ENCODE measurements at places on chromosomes 1 and 21. TPM values are rescaled to one million over a fixed set of nuclear protein-coding genes. Genes with fewer than 3 reads are reported as not detected.

GRCh38 chr1:173016419-173016818 is 34.3 kb downstream of the TNFSF18 start:
- H3K27ac ChIP-seq, result no peak overlapping the region
- H3K27me3 ChIP-seq, result no peaks in the 10 kb centered on the region
- H3K36me3 ChIP-seq, result no peaks in the 10 kb centered on the region
- H3K4me3 ChIP-seq, result no peak overlapping the region
- H3K4me1 ChIP-seq, result no peaks in the 10 kb centered on the region
- no peak for DNase-seq

DNA sequence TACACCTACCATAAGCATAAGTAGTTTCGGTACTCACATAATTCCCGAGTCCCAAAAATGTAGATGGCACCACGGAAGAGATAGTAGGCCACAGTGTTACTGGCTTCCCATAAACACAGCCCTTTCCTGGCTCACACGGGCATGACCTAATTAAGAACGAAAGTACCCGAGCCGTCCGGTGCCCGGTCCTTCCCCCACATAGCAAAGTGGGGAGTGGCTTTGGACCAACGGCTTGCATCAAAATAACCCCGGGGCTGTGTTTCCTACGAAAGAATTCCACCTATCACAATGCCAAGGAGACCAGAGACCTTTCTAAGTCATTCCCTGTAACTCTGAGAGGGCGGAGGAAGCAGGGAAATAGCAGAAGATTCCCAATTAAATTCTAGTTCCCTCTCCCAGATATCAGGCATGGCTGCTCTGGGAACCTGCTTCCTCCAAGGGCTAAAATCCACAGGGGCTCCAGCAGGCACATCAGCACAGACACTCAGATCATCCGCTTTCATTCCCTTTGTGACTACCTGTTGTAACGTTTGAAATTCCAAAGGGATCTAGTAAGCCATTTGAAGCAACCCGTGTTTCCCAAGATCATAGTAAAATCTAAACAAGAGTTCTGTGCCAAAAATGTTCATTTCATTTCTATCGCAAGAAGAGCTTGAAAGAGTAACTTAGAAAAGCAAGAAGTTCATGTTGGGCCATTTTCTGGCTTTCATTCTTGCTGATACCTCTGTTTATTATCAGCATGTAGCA is at the start of gene TMPRSS3:
TSS of gene TMPRSS3 (minus strand) at position 148 of the 747 bp plus-strand sequence. CDS start 635 bp downstream, outside the sequence.
- no peak for DNase-seq
- no peaks in the 10 kb centered on the region for H3K36me3 ChIP-seq
- H3K27ac ChIP-seq, result no peak within 1 kb of the TSS
- H3K27me3 ChIP-seq, result no peaks in the 10 kb centered on the region

DNA sequence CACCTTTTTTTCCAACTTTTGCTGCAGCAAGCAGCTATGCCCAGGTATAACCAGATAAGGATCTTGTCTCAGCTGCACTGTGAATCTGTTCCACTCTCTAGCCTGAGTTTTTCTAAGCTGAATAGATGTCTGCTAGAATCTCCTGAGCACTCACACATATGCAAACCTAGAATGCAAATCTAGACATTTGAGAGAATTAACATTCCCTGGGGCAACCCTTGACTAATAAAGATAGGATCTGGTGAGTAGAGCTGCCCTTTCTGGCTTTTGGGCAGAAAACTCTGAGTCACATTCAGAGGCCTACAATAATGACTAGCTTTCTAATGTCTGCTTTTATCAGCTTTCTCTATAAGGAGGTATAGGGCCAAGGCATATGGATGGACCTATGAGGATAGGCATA is 61.4 kb upstream of the BARHL2 start:
- H3K27ac ChIP-seq, result no peak overlapping the region
- no peaks in the 10 kb centered on the region for H3K27me3 ChIP-seq
- no peaks in the 10 kb centered on the region for H3K4me1 ChIP-seq
- no peak for DNase-seq

DNA sequence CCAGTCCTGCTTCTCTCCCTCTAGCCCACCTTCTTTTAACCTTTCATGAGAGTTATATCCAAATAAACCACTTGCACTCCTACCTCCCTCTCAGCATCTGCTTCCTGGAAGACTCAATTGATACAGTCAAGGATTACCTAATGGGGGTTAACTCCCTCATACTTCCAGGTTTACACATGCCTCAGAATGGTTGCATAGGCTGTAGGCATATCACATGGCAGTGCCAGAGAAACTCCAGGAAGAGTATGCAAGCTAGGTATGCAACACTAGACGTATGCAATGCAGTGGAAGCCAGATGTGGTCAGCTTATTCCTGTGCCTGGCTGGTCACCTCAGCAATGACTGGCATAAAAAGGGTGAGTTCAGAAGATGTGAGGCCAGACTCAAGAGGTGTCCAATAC is 32.7 kb upstream of the VANGL1 start:
- H3K27me3 ChIP-seq, result no peaks in the 10 kb centered on the region
- no peak for DNase-seq
- no peak overlapping the region for H3K27ac ChIP-seq
- H3K36me3 ChIP-seq, result no peaks in the 10 kb centered on the region
- no peaks in the 10 kb centered on the region for H3K4me1 ChIP-seq

FCRL5 gene
- total RNA-seq, result not detected

Measured in HCT116 (cell line).